ENCODE measurements at places on chromosomes 13 and 19. TPM values are rescaled to one million over a fixed set of nuclear protein-coding genes. Genes with fewer than 3 reads are reported as not detected.

KIR2DL4 gene
- total RNA-seq: 0.32 TPM

CACNG6 gene
- total RNA-seq: not detected

MEX3D gene
- 14.3 TPM for total RNA-seq

TRPC4 gene
- 0.32 TPM for total RNA-seq

RGS9BP gene
- total RNA-seq: 0.32 TPM

GRCh38 chr19:1105008-1105872, 1.4 kb downstream of the GPX4 start:
- H3K36me3 ChIP-seq: peaks cover 12% of the 10 kb centered on the region
- peak overlapping the region; percentile 92 for H3K4me3 ChIP-seq
- DNase-seq: no peak
- H3K4me1 ChIP-seq: peaks cover 12% of the 10 kb centered on the region
- no peaks in the 10 kb centered on the region for H3K27me3 ChIP-seq

DNA sequence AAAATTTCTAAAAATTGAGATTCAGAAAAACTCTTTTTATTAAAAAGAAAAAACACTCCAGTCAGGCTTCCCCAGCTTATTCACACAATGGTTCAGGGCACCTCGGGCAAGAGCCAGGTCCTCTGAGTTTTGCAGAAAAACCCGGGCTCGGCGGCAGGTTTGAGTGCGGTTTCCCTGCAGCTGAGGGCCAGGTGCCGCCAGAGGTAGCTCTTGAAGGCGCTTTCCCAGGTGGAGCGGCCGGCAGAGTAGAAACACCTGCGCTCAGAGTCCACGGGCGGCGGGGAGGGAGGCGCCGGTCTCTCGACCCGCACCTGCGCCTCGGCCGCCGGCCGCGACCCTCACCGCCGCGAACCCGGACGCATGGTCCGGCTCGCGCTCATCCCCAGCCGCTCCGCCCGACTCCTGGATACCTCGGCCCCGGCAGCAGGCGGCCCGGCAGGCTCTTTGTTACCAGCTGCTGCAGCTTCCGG, 444 bp downstream of the PROSER1 start:
- H3K27me3 ChIP-seq: no peaks in the 10 kb centered on the region
- H3K27ac ChIP-seq: peak overlapping the region; percentile 90
- no peaks in the 10 kb centered on the region for H3K36me3 ChIP-seq
- peak overlapping the region; percentile 75 for H3K4me3 ChIP-seq
- peaks cover 15% of the 10 kb centered on the region for H3K4me1 ChIP-seq

DNA sequence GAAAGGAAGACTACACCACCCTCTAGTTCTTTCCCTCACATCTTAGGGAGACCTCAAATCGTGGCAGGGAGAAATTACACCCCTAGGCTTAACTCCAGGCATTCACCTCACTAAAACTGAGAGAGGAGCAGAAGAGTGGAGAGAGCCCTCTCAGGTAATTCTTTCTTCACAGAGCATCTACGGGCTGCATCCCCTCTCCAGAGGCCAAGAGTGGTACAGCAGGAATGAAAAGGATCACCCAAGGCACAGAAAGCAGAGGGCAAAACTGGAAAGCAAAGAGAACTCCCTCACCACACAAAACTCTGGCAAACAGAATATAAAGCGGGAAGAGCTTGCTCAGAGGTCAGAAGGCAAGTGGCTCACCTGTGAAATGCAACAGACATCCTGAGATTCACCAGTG, 661.2 kb downstream of the TBC1D4 start:
- no peak overlapping the region for H3K4me3 ChIP-seq
- H3K36me3 ChIP-seq: no peaks in the 10 kb centered on the region
- no peaks in the 10 kb centered on the region for H3K27me3 ChIP-seq
- H3K4me1 ChIP-seq: no peaks in the 10 kb centered on the region
- H3K27ac ChIP-seq: no peak overlapping the region

DNA sequence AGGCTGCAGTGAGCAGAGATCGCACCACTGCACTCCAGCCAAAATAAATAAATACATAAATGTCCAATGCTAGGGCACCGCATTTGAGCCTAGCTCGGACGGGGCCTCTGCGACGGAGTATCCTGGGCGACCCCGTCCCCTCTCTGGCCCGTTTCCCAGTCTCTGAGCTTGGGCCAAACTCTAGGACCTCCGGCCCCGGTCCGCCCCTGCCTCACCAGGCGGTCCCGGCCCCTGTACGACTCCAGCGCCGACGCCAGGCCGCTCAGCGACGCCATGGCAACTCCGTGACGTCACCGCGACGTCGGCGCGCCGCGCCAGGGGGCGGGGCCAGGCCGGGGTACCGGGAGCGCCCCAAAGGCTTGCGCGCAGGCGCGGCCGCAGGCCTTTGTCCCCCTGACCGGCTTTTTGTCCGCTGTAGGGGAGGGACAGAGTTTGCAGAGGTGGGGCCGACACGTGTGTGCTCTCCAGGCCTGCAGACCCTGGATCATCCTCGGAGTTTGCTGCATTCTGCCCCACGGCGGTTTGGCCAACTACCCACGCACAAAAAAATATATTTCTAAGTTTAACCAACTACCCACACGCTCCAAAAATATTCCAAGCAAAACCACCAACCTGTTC, at the start of gene PEX11G:
PEX11G (minus strand) TSS at position 300 of the 618 bp plus-strand sequence; CDS start at position 275, 25 bp downstream.
- no peaks in the 10 kb centered on the region for H3K36me3 ChIP-seq
- H3K27ac ChIP-seq: peak within 1 kb of the TSS; percentile 95
- DNase-seq: peak; percentile 82
- H3K4me1 ChIP-seq: no peaks in the 10 kb centered on the region

GRCh38 chr19:34135821-34136611, 36.3 kb upstream of the LSM14A start:
- H3K4me3 ChIP-seq: no peak overlapping the region
- no peaks in the 10 kb centered on the region for H3K27me3 ChIP-seq
- no peaks in the 10 kb centered on the region for H3K4me1 ChIP-seq
- no peak overlapping the region for H3K27ac ChIP-seq
- H3K36me3 ChIP-seq: no peaks in the 10 kb centered on the region

DNA sequence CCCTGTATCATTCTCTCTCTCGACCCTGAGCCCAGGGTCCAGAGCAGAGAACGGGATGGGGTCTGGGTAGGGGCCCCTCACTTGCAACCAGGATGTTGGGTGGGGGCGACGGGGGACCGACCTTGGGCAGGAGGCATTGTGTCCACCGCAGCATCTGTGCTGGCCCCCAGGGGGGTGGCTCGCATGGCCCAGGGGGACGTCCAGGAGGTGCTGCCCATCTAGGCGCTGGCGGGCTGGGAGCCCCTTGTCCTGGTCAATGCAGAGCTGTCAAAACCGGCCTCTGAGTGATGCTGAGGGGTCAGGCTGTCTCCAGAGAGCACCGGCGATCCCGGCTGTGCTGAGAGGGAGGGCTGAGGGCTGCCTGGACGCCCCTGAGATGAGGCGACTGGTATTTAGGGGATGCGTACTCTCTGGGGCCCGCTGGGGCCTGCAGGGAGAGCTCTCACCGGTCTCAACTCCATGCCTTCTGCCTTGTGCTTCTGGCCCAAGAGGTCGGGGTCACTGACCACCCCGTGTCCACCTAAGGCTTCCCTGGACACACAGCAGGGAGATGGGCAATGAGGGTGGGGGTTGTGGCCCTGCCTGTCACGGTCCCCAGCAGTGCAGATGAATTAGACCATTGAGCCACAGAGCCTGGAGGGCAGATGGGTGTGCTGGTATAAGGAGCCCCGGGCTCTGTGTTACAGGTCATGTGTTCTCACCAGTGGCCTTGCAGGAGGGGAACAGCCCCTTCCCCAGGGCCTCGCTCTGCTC, 8.6 kb downstream of the RPS9 start:
- no peak overlapping the region for H3K4me3 ChIP-seq
- peak overlapping the region; percentile 96 for H3K27ac ChIP-seq
- H3K36me3 ChIP-seq: peaks cover 4% of the 10 kb centered on the region

DNA sequence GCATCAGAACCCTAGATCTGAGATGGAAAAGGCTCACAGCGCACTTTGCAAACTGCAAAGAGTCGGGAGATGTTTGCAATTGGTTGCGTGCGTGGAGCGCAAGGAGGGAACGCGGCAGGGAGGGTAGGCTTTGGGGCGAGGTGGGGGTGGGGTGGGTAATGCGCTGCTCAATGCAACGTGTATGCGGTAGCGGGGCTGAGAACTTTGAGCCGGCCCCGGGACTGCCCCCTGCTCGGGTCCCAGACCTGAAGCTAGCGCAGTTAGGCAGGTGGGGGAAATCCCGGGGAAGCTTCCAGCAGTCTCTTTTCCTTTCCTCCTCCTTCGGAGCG, 971 bp downstream of the FOSB start:
- H3K27me3 ChIP-seq: no peaks in the 10 kb centered on the region
- peak overlapping the region; percentile 99 for H3K27ac ChIP-seq

DNA sequence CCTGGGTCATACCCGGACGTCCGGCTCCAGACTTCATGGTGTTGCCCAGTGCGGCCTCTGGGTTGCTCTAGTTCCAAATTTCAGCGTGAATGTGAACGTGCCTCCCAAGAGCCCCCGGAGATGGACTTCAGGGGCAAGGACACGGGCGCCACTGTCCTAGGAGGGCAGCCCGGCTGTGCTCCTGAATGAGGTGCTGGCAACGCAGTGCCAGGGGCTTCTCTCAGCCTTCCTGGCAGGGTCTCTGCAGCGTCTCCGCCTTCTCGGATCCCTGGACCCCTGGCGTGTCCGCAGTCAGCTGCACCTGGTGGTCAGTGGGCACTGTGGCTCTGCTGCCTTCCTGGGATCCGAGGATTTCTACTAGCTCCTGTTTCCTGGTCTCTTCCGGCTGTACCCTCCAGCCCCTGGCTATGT, 101.7 kb upstream of the MCF2L start:
- H3K4me1 ChIP-seq: no peaks in the 10 kb centered on the region
- no peak overlapping the region for H3K4me3 ChIP-seq
- H3K36me3 ChIP-seq: no peaks in the 10 kb centered on the region
- no peak for DNase-seq
- H3K27ac ChIP-seq: no peak overlapping the region

DNA sequence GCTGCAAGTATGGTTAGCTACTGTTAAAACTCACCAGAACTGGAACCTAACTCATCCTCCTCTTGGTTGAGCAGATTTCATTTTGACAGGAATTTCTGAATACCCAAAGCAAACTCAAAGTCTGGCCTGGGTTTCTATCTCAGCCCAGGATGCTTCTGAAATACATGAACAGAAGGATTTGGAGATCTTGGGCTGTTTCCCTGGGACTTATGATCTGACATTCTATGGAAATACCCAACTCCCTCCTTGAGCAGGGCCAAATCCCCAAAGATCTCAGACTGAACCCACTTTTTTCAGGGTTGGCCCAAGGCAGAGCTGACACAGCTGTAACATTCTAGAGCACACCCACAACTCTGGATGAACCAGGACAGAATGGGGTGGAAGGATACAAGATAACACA, 1.1 kb upstream of the ITM2B start:
- H3K27ac ChIP-seq: peak overlapping the region; percentile 100
- peaks cover 4% of the 10 kb centered on the region for H3K4me1 ChIP-seq
- no peaks in the 10 kb centered on the region for H3K27me3 ChIP-seq
- H3K4me3 ChIP-seq: no peak overlapping the region
- DNase-seq: no peak

DNA sequence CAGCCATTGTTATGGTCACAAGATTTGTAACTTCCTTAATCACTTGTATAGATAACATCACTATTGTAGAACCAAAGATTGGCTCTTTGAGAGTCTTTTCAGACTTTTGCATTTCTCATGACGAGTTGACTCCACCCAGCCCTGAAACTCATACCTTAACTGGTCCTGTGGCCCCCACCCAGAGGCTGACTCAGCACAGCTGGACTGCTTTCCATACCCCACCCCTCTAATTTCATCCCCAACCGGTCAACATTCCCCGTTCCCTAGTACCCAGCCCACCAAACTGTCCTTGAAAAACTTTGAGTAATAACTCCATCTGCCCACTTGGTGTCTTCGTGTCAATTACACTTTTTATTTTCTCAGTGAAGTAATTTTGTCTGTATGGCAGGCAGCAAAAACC, 32.1 kb upstream of the SLITRK1 start:
- DNase-seq: no peak
- no peaks in the 10 kb centered on the region for H3K36me3 ChIP-seq
- H3K27me3 ChIP-seq: no peaks in the 10 kb centered on the region
- no peaks in the 10 kb centered on the region for H3K4me1 ChIP-seq
- H3K4me3 ChIP-seq: no peak overlapping the region
- H3K27ac ChIP-seq: no peak overlapping the region

DNA sequence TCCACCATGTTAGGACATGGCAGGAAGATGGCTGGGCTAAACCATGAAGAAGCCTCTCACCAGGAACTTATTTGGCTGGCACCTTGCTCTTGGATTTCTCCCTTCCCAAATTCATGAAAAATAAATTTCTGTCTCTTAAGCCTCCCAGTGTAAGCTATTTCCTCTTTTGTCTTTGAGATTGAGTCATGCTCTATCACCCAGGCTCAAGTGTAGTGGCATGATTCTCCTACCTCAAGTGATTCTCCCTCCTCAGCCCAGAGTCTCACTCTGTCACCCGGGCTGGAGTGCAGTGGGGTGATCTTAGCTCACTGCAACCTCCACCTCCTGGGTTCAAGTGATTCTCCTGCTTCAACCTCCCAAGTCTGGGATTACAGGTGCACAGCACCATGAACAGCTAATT, 12.6 kb downstream of the ZNF888 start:
- H3K4me3 ChIP-seq: no peak overlapping the region
- H3K27ac ChIP-seq: no peak overlapping the region
- H3K36me3 ChIP-seq: no peaks in the 10 kb centered on the region
- H3K27me3 ChIP-seq: no peaks in the 10 kb centered on the region
- no peaks in the 10 kb centered on the region for H3K4me1 ChIP-seq
- DNase-seq: no peak

- H3K4me3 ChIP-seq: no peak overlapping the region
- peak overlapping the region; percentile 12 for H3K27ac ChIP-seq
- H3K27me3 ChIP-seq: no peaks in the 10 kb centered on the region
- no peaks in the 10 kb centered on the region for H3K4me1 ChIP-seq
- no peak for DNase-seq
These were observed 43.2 kb downstream of the N4BP2L1 start for GRCh38 chr13:32384702-32385101.

DNA sequence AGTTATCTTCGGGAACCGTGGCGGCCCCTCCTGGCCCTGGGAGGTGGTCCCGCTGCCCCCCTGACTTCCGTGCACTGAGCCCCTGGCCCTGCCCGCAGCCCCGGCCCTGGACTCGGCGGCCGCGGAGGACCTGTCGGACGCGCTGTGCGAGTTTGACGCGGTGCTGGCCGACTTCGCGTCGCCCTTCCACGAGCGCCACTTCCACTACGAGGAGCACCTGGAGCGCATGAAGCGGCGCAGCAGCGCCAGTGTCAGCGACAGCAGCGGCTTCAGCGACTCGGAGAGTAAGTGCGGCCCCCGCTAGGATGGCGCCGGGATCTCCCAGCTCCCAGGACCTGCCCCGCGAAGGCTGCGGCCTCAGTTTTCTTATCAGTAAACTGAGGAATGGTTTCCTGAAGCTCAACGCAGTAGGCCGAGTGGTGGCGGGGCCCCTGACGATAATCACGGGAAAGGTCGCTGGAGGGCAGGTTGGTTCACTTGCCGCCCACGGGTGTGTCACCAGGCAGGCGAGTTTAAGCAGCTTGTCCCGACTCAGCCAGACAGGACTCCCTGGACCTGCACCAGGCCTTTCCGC, 924 bp downstream of the RGCC start:
- H3K27me3 ChIP-seq: no peaks in the 10 kb centered on the region
- no peak for DNase-seq
- H3K4me1 ChIP-seq: no peaks in the 10 kb centered on the region
- H3K4me3 ChIP-seq: peak overlapping the region; percentile 75
- H3K27ac ChIP-seq: peak overlapping the region; percentile 57

GRCh38 chr13:68304286-68304893, 1074.3 kb upstream of the PCDH9 start:
- no peak for DNase-seq
- no peaks in the 10 kb centered on the region for H3K4me1 ChIP-seq
- no peaks in the 10 kb centered on the region for H3K36me3 ChIP-seq
- H3K27ac ChIP-seq: no peak overlapping the region
- no peaks in the 10 kb centered on the region for H3K27me3 ChIP-seq
